ENCODE measurements at places on chromosomes 7 and 10.

DNA sequence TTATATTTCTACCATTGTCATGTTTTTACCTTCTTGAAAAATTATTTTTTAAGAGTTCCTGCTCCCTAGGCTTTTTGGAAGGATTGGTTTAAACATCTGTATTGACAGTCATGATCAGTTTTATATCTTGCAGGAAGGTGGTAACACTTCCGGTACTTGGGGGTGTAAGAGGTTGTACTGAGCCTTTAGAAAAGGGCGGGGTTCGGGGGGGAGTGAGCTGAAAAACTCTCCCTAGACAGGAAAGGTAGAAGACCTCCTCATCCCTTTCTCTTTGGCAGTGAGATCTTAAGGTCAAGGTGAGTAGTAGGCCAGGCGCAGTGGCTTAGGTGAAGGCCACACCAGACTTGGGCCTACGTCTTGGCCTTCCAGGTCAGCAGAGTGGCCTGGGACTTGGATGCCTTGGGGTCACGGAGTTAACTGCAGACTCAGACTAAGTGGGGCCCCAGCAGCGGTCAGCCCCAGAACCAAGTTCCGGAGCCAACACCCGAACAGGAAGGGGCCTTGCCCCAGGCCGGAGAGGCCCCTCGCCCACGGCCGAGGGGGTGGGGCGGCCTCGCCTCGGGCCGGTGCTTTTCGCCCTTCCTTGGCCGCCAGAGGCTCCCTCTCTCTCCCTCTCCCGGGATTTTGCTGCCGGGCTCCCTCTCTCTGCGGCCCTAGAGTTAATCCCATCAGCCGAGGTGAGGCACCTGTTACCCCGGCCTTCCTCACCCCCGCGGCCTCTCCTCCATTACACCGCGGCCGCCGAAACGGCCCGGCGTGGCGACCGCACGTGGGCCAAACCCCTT is at the start of gene PPP1R9A:
Gene PPP1R9A (plus strand): TSS at position 569 of the 785 bp plus-strand sequence. CDS start 2,520 bp downstream, outside the sequence.
- DNase-seq, result no peak

- no peak for DNase-seq
Measured at GRCh38 chr7:18064242-18064838, 36.7 kb upstream of the PRPS1L1 start.

DNA sequence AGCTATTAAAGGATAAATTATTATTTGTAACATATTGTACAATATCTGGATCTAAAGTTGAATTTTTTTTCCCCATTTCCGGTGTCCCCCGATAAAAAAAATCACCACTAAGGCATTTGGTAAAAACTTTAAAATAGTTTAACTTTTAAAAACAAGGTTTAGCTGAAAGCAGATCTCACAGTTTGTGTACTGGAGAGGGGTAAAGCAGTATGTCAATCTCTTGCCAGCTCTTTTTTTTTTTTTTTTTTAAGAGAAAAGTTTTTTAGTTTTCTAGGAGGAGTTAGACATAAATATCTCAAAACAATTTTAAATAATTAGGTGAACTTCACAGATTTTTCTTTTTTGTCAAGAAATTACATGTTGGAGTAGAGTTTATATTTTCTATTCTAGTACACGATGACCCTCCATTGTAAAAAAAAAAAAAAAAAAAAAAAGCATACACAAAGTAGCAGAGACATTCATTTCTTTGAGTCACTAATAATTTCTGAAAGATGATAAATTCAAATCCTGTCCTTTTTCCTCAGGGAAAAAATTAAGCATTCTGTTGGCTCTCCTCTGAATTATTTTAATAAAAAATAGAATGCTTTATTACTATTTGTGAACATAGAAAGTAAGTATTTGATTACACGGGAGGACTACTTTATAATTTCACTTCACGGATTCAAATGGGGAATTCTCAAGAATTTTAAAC is 1.9 kb upstream of the HBP1 start:
- DNase-seq, result no peak

GRCh38 chr7:158026636-158027265 is 560.9 kb downstream of the PTPRN2 start:
- no peak for DNase-seq
